ENCODE measurements at places on chromosomes 13 and 19. TPM values are rescaled to one million over a fixed set of nuclear protein-coding genes. Genes with fewer than 3 reads are reported as not detected.
A peak's percentile ranks its signal among the peaks of the same experiment; 100 is the strongest.

The DEDD2 gene
- 28.5 TPM for total RNA-seq

The ATP7B gene
- total RNA-seq = 0.53 TPM

DNA sequence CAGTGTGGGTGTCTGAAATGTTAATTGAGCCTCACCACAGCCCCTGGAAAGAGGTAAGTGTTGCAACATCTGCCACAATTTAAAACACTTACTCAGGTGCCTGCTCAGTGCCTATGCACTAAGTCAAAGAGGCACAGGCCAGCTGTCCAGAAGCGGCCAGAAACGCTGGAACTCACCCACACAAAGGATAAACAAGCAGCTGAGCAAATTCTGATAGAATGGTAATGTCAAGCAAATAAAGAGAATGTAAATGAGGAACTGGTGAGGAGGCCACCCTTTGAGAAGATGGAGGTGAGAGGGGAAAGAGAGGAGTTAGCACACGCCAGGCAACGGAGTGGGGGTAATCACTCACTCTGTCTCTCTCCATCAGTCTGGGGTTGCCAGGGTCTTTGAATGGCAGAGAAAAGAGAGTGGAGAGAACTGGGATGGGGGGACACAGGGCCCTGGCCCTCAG is 67.7 kb upstream of the SERP2 start:
- no peak for DNase-seq

DNA sequence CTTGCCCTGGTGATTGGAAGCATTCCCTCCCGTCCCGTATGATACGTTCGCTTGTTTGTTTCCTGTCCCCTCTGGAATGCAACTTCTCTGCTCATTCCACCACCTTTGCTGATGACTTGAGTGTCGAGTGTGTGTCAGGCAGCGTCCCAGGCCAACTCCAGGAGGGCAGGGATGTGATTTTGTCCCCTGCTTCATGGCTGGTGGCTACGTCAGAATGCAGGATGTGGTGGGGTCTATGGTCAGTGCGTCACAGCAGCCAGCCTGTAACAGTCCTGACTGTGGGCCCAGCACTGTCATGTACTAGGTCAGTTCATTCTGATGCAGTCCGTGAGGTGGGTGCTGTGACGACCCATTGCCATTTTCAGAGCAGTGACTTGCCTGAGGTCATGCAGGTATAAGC is 16.2 kb downstream of the BRSK1 start:
- no peak for DNase-seq

- peak; percentile 80 for DNase-seq
Observed at GRCh38 chr19:38394488-38394887, 6.0 kb downstream of the SPRED3 start.

- DNase-seq = no peak
Observed at GRCh38 chr19:17726964-17727773, 7.9 kb downstream of the MAP1S start.

DNA sequence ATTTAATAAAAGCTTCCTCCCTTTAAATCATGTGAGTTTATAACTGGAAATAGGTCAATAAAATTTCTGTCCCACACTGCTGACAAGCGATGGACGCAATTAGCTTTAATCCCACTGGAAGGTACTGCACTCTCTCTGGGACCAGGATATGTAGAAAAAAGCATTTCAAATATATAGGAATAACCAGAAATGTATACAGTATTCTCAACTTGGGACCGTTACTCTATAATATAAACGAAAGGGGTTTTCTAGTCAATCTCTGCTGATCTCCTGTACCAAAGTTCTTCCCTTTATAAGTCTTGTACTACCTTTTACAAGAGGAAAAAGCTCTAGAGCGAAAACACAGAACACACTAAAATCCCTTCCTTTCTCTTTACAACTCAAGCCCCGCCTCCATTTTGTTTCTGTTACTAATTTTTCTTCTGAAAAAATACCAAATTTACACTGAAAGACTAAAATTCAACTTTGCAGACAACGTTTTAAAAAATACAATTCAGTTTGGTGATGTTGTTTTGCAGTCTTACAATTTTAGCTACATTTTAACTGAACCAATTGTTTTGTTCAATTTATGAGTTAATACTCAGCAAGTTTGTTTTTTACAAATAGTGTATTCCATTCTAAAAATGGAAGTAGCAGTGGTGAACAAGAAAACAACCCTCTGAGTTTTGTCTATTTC is 1.7 kb upstream of the USPL1 start:
- no peak for DNase-seq

DNA sequence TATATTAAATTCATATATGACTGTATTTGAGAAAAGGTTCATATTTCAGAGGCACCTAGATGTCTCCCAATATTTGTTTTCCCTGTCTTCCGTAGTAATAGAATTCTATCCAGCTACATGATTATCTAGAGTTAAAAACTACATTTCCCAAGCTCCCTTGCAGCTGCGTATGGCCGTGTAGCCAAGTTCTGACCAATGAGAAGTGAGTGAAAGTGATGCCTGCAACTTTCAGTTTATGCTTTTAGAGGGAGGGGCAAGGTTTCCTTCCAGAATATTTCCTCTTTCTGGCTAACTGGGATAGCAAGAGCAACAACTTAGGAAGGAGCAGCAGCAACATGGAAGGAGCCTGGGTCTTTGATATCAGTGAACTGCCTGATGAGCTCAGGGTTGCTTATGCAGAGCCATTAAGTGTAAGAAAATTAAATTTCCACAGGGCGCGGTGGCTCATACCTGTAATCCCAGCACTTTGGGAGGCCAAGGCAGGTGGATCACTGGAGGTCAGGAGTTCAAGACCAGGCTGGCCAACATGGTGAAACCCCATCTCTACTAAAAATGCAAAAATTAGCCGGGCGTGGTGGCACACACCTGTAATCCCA is 23.2 kb upstream of the CYP2A13 start:
- no peak for DNase-seq

- DNase-seq = no peak
Observed at GRCh38 chr19:18644196-18645034, 7.6 kb downstream of the KLHL26 start.

Measured in natural killer cell treated with Interleukin-12 subunit alpha and Interleukin-12 subunit beta and Interleukin-15 and Interleukin-18, amount 100 ng/mL, for 72 hours (primary cell).